ENCODE measurements at places on chromosomes 5 and 9.

DNA sequence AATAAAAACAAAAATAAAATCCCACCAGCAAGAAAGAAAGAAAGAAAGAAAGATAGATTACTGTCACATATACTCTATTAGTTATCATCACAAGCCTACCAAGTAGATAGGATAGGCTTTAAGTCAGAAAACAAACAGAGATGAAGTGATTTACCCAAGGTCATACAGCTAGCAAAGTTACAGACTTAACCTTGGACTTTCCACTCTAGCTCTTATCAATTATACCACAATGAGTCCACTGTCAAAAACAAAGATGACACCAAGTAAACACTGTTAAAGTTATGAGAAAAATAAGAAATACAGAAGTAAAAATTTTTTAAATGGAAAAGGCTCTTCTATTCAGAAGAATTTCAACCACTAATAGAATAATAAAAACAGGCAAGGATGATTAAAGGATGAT, 13.4 kb downstream of the LARS1 start:
- DNase-seq: no peak

GRCh38 chr5:111999286-111999685, 242.3 kb upstream of the NREP start:
- no peak for DNase-seq

- DNase-seq: no peak
Measured at GRCh38 chr5:9653811-9654210, 23.7 kb upstream of the TAS2R1 start.

DNA sequence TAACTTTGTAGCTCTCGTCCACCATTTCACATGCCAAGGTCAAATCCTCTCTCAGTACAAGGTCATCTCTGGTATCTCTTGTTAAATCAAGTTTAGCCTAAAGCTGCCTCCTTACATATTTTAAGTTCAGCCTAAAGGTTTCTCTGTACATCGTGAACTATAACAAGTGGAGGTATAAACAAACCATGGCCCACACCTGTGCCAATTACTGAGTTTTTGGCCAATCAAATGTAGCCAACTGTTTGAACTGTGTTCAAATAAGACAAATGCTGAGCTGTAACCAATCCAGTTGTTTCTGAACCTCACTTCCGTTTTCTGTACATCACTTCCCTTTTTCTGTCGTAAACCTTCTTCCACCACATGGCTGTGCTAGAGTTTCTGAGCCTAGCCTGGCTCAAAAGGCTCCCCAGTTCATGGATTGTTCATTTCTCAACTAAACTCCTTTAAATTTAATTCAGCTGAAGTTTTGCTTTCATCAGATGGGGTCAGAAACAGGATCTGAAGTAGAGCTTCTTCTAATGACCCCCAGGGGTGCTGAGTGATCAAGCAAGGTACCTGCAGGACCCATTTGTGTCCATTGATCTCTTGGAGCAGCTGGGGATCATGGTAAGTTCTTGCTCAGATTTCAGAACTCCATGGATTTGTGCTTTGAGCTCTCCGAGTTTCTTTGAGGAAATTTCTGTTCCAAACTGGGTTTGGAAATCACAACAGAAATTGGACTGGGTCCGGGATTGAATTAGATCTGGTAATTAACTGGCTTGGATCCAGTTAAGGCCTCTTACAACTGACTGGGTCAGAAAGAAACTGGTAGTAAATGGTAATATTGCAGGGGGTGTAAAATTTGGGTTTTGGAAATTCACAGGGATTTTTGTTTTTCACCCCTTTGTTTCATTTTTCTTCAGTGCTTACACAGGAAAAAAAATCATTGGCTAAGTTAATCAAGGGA, 11.0 kb upstream of the NANS start:
- DNase-seq: no peak

DNA sequence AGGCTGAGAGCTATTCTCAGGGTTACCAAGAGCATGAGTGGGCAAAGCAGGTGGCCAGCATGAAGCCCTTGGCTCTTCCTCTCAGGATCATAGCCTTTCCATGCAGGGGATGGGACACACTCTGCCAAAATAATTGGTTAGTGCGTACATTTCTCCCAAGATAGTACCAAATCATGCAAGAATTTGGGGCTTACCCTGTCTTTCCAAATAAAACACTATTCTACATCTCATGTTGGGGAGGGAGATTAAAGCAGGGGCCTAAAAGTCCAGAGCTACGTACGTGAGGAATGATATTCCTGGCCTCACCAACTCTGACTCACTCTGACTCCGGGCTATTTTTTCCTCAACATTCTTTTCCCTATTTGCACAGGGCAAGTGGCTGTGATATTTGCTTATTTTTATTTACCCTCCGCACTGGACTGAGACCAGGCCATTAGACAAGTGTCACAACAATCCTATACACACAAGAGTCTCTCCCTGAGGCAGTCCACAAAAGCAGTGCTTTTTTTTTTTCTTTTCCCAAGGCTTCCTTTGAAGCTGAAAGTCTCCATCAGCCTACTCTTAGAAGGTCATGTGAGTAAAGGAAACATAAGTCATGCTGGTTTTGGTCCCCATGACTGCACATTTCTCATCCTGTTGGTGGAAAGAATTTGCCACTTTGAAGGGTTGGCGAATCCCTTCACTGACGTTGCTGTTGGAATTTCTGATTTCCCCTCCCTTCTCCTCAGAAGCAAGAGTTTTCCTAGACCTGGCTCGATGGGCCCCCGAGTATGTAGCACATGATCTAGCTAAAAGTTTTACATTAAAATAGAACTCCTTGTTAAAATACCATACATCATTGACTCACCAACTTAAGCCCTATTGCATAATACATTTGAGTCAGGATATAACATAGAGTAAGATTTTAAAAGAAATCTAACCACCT, 40.0 kb downstream of the TMEM252 start:
- DNase-seq: no peak

DNA sequence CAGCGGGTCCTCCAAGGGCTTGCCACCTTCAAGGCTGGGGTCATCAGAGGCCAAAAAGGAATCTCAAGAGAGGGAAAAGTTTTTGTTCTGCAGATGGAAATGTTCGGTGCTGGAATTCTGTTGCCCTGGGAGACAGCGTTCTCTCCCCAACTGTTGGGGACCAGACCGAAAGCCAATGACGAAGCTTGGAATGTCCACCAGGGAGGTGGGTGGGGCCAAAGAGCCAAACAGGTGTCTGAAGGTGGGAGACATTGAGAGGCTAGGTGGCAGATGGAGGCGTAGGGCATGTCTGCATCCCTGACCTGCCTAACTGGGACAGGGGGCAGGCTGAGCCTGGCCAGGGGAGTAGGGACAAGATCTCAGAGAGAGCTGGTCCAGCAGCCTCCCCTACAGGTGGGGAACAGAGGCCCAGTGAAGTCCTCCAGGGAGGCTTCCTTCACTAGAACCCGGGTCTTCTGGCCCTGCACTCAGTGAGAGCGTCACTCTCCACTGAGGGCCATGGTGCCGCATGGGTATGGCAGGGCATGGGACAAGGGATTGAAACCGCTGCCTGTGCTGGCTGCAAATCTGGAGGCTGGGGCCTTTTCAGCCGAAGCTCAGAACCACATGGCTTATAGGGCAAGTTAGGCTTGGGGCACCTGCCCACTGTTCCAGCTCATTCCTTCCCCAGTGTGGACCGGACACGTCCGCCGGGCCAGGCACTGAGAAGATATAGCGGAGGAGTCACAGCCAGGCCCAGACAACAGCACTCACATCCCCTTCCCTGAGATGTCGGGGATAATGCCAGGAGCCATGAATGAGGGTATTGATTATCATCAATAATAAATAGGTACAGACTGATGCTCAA, 5.0 kb upstream of the FAM78A start:
- DNase-seq: no peak

- DNase-seq: no peak
Measured at GRCh38 chr9:5800969-5801738, 31.8 kb downstream of the ERMP1 start.

- DNase-seq: peak; percentile 49
Measured at GRCh38 chr9:127503947-127504886, 52.9 kb downstream of the LRSAM1 start.

GRCh38 chr9:86115886-86116285, 16.5 kb upstream of the GOLM1 start:
- no peak for DNase-seq

DNA sequence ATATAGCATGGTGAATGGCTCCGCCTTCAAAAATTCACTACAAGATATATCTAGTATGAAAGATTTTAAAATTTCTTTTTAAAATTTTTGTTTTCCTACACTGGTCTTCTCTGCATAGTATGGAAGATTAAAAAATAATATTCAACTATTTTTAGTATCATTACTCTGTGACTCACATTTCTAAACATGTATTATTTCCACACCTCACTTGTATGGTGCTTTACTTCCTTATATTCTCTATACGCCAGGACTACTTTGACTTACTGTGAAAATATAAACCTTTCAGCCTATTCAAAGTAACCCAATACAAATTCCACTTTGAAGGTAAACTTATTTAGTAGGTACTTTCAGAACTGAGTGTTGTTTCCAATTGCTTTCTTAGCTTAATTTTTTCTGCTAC, 26.8 kb upstream of the TXNDC8 start:
- DNase-seq: no peak

GRCh38 chr5:10091701-10092100, 158.0 kb downstream of the ATPSCKMT start:
- DNase-seq: no peak

GRCh38 chr5:80747922-80748321, 93.1 kb upstream of the DHFR start:
- DNase-seq: no peak

DNA sequence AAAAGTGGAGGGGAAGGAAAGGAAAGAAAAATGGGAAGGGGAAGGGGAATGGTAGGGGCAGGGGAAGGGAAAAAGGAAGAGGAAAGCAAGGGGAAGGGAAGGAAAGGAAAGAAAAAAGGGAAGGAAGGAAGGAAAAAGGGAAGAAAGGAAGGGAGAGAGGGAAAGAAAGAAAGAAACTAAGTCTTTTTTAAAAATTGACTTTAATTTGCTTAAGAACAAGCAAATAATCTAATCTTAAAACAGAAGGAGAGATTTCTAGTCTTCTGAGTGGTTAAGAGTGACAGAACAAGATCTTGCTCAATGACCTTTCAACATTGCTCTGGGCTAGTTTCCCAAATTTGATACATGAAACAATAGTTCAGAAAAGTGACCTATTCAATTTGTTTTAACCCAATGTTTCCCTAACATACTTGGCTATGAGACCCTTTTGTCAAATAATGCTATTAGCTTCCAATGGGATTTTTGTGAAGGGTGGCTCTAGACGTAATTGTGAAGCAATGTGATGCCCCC, 33.4 kb upstream of the GLIS3 start:
- no peak for DNase-seq

DNA sequence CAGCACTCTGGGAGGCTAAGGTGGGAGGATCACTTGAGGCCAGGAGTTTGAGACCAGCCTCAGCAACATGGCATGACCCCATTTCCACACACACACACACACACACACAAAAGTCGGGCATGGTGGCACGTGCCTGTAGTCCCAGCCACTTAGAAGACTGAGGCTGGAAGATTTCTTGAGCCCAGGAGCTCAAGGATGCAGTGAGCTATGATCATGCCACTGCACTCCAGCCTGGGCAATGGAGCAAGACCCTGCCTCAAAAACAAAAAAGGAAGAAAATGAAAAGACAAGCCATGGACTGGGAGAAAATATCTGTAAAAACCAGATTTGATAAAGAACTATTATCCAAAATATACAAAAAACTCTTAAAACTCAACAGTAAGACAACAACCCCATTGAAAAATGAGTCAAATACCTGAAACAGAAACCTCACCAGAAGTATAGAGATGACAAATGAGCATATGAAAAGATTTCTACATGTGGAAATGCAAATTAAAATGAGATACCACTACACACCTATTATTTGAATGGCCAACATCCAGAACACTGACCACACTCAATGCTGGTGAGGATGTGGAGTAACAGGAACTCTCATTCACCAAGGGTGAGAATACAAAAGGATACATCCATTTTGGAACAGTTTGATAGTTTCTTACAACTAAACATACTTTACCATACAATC, 24.7 kb downstream of the DNAJA1 start:
- no peak for DNase-seq

GRCh38 chr5:135344349-135344748, 54.7 kb downstream of the MACROH2A1 start:
- DNase-seq: no peak

GRCh38 chr5:151570058-151570457, 21.1 kb downstream of the FAT2 start:
- DNase-seq: no peak

DNA sequence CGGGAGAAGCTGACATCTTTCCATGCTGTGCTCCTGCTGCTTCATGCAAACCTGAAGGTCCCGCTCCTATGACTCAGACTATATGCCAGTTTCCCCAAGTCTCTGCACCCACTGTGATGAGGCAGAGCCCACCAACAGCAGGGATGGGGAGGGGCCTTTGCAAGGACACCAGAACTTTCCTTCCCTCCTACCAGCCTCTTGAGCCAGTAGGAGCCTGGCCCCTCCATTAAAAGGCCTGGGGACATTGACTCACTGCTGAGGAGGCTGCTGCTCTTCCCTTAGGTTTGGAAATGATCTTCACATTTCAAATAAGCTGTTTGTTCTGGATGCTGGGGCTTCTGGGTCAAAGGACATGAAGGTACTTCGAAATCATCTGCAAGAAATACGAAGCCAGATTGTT, 26.1 kb upstream of the CTSL start:
- no peak for DNase-seq

GRCh38 chr5:133341915-133342710, 270.2 kb downstream of the FSTL4 start:
- DNase-seq: no peak

GRCh38 chr9:136722093-136722968, 10.0 kb downstream of the DIPK1B start:
- no peak for DNase-seq

- DNase-seq: no peak
Measured at GRCh38 chr9:32264170-32264864, 120.1 kb upstream of the ACO1 start.

- DNase-seq: no peak
Measured at GRCh38 chr5:33671700-33672291, 220.0 kb downstream of the ADAMTS12 start.

- no peak for DNase-seq
Measured at GRCh38 chr9:17088566-17088965, 46.3 kb upstream of the CNTLN start.

GRCh38 chr5:16271851-16272250, 92.3 kb upstream of the MARCHF11 start:
- no peak for DNase-seq

DNA sequence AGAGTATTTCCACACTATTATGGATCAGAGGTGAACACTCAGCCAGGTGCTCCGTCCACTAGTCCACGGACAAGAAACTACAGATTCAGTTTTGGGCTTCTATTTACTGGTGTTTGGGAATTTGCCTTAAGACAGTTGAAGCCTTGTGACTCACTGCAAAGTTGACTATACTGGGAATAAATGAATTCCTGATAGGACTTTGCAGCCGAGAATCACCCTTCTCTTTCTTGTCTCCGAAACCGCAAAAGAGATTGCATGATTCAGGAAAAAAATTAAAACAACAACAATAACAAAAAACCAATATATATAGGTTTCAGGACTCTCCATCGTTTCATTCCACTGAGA, 716 bp downstream of the TMEM171 start:
- DNase-seq: no peak

GRCh38 chr9:111559000-111559610, 34.1 kb downstream of the ZNF483 start:
- DNase-seq: no peak

GRCh38 chr9:30661925-30662324, 1722.5 kb upstream of the ACO1 start:
- DNase-seq: no peak

- no peak for DNase-seq
Measured at GRCh38 chr9:117687532-117687931, 16.7 kb upstream of the TLR4 start.

Data from activated CD8-positive, alpha-beta memory T cell treated with anti-CD3 and anti-CD28 coated beads for 4 hours (primary cell).